GM06990 (cell line): ENCODE measurements at places on chromosomes 7 and 10.
A peak's percentile ranks its signal among the peaks of the same experiment; 100 is the strongest.

- DNase-seq, result no peak
Observed at GRCh38 chr10:114307731-114308130, 68.7 kb downstream of the VWA2 start.

DNA sequence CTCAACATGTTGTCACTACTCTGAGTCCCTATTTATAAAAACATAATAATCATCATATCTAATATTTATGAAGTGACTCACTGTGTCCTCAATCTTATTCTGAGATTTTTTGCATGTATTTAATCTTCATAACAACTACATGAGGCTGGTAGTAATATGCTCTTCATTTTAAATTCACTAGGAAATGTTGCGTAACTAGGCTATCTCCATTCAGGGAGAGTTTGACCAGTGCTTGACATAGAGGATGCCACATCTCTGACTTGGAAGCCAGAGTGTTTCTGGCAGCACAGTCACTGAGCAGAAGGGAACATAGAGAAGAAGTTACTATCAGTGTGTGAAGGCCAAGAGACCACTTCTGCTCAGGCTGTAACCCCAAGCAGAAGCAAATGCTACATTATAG lies 88.9 kb downstream of the FAM13C start:
- no peak for DNase-seq

DNA sequence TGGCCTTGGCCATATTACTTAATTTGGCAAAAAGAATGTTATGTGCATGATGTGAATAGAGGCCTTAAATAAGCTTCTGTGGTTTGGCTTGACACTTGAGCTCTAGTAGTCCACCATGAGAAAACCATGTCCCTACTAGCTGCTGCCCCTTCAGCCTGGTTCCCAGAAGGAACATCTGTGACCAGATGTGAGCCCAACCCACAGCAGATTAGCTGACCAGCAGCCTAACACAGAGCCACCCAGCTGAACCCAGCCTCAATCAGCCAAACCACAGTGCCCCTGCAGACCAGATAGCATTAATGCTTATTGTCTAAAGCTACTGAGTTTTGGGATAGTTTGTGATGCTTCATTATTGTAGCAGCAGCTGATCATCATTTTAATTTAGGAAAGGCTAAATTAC lies 16.6 kb downstream of the JAZF1 start:
- no peak for DNase-seq

DNA sequence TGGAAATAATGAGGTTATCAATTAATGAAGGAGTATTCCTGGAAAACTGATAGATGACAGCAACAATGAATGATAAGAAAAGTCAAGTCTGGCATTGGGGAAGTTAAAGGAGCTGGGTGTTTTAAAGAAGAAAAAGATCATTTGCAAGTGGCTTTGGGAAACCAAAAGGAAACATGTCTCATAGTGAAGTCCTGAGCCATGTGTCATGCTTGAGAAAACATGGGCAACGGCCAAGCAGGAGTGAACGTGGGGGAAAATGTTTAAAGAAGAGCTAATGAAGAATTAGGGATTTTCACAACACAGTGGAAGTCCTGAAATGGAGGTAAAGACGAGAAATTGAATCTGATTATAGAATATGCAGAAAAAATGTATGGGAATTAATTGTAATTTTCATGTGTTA lies 1383.2 kb upstream of the CELF2 start:
- DNase-seq, result no peak

DNA sequence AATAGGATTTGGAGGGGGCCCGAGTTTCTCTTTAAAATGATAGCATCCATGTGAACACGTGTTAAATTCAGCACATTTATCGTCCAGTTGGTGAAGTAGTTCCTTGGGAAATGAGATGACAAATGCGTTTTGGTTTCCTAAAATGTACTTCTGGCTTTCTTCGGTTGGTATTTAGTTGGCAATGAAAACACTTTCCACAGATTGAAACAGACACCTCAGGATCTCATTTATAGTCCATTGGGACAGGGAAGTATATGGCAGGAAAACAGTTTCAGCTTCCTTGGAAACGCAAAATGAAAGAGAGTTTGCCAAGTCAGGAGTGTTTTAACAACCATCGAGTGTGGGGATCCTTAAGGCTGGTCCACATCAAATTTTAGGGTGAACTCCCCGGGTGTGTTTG lies 19.4 kb upstream of the LYZL1 start:
- DNase-seq, result no peak

DNA sequence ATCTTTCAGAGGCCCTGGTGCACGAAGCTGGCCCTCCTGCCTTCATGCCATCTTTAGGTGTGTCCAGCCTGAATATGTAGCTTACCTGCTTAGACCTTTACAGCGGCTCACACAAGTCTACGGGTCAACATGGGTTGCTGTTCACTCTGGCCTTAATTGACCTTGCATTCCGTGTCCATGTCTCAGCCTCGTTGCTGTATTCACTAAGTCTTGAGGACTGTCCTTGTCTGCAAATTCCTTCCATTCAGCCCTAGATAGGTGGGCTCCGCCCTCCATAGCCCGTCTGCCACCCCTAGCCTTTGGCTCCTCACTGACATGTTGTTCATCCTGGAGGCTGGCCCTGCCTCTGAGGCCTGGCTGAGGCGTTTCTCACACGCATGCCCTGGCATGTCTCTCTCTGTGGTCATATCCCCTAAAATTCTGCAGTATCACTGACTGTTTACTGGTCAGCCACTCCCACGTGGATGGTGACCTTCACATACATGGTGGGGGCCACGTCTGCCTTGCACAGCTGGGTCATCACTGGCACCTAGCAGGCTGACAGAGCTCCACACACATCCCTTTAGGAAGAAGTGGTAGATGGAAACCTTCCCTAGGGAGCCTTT lies 394.1 kb upstream of the MKI67 start:
- no peak for DNase-seq

DNA sequence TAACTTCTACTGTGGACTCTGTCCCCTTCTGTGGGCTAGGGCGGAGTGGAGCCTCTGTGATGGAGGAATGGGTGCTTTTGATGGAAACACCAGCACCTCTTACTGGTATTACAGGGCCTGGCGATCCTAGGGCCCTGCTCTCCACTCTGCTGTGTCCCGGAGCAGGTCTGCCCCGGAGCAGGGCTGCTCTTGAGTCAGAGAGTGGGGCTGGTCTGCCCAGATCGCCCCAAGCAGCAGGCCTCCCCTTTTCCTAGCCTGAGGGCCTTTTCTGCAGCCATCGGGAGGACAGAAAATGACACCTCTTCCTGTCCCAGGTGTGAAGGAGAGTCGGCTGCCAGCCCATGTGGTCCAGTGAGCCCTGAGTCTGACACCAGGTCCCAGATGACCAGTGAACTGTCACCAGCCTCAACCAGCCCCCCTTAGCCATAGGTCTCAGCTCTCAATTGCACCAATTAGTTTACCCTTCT lies 1.4 kb downstream of the ZNF282 start:
- peak; percentile 41 for DNase-seq

- DNase-seq, result no peak
Observed at GRCh38 chr7:47039904-47040303, 542.0 kb downstream of the TNS3 start.

DNA sequence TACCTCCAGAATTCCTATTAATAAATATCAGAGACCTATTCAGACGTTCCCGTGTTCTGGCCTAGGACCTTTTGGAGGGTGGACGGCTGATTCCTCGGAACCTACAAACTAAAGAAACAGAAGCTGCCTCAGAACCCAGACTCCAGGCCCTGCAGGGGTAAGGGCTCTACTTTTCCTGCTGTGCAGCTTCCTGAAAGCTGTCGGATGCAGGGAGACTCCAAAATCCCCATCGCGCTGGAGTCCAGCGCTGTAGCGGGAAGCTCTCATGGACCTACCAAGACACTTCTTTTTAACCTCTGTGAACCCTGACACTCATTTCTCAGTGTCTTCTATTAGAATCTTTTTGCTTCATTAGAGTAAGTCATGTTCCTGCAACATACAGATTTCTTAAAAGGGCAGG lies 244.5 kb upstream of the PITRM1 start:
- DNase-seq, result no peak

GRCh38 chr10:88062798-88063472 lies 199.5 kb downstream of the PTEN start:
- DNase-seq, result no peak

DNA sequence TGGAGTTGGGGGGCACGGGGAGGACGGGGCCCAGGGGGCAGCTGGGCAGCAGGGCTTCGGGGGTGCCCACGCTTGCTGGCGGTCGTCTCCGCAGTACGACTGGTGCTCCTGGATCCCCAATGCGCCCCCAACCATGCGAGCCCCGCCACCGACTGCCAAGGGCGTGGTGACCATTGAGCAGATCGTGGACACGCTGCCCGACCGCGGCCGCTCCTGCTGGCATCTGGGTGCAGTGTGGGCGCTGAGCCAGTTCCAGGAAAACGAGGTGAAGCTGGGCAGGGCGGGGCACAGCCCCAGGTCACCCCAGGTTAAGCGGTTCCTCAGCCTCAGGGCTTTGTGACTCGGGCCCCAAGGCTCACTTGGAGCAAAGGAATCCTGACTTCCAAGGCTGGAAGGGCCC lies 70.0 kb downstream of the ALOX5 start:
- no peak for DNase-seq

DNA sequence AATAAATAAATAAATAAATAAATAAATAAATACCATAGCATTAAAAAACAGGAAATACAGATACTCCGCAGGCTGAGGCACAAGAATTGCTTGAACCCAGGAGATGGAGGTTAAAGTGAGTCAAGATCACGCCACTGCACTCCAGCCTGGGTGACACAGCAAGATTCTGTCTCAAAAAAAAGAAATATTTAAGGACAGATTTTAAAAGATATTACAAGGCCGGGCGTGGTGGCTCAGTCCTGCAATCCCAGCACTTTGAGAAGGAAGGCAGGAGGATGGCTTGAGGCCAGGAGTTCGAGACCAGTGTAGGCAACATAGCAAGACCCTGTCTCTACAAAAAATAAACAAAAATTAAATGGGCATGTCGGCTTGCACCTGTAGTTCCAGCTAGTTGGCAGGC lies 17.5 kb upstream of the SNX8 start:
- no peak for DNase-seq

- DNase-seq, result no peak
Observed at GRCh38 chr7:157974678-157975230, 612.9 kb downstream of the PTPRN2 start.

DNA sequence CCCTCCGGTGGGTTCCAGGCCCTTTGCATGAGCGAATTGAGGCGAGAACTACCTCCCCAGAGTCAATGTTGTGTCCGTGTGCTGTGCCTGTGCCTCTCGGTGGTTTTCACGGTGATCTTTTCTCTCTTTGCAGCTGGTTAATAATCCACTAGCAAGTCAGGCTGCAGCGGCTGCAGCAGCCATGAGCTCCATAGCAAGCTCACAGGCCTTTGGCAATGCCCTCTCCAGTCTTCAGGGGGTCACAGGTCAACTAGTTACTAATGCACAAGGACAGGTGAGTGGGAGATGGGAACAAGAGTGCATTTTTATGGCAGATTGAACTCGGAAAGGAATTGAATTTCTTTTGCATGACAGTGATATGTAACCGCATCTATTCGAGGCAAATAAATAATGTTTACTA lies 159.7 kb upstream of the YAE1 start:
- no peak for DNase-seq

DNA sequence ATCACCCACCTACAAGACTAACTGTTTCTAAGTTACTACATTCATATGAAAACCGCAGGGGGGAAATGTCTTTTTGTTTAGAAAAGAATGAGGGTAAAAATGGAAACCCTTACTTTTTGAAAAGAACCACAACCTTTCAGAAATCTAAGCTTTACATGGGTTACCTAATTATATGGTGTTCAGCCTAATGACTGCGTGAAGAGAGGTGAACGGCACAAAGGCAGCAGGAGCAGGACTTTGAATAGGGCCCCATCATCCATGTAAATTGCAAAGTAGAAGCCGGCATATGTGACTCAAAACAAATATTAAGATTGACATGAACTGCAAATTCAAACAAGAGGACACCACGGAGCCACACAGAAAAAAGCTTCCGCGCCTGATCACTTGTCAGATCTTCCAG lies 25.1 kb downstream of the NEBL start:
- no peak for DNase-seq

- DNase-seq, result no peak
Observed at GRCh38 chr7:123573341-123573740, 15.7 kb upstream of the NDUFA5 start.

- DNase-seq, result no peak
Observed at GRCh38 chr7:137682596-137682995, 164.2 kb downstream of the DGKI start.

DNA sequence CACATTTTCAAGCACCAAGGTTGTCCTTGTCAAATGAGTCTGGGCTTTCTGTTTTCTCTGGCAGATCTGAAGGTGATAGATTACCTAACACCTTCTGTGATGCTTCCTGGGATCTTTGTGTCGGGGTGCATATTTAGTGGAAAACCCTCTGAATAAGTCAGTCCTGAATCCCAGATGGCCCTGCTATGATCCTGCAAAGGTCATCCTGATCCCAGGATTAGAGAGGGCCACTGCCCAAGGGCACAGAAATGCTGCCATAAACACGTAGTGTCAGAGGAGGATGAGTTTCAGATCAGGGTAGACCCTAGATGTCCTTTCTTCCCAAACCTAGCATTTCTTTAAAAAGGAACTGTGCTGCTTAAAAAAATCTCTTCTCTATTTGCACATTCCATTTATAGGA lies 19.0 kb downstream of the AGR2 start:
- DNase-seq, result no peak

DNA sequence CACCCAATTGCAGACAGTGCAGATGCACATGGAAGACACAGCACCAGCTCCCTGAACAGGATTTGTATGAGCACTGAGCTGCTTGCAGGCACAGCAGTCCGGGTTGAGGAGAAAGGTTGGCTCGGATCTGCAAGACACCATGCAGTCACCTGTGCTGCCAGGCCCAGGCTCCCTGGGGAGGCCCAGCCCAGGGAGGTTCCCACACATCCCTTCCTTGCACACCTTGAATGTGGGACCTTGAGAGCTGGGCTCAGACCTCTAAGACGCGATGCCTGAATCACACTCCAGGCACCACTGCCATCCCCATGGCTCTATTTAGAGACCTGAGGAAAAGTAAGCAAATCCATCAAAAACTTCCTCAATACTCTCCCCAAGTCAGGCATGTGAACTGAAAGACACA lies 397.7 kb downstream of the TCERG1L start:
- DNase-seq, result no peak

GRCh38 chr7:45001138-45001694 lies 1.2 kb downstream of the CCM2 start:
- DNase-seq, result peak; percentile 67
